ENCODE measurements at places on chromosomes 12 and 14.
A peak's percentile ranks its signal among the peaks of the same experiment; 100 is the strongest.

DNA sequence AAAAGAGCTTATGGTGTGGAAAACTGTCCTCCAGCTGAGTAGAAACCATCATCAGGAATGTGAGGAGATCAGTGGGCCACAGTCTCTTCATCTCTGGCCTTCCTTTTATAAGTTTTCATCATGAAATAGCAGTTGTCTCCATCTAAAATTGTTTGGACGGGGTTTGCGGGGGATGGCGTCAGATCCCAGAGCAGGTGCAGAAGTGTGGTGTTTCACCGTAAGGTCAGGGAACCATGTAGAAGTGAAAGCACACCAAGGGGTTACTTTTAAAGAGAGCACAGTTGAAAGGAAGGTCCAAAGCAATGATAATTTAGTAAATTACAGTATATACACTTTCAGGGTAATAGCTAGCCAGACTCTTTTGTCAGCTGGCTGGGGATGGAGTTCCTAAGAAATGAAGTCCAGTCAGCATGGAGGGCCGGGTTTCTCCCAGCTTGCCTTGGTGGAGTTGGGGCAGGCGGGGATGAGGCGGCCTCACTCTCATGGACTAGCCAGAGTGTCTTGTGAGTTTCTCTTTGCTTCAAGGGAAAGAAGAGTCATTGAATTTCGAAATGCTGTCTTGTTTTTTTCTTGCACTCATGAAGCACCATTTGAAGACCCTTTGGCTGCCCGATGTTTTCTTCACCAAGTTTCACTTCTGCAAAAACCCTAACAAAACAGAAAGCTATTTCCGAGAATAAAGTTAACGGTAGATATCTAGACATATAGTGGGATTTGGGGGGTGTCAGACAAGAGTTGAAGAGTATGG lies 100.6 kb downstream of the ETV6 start:
- DNase-seq: no peak

GRCh38 chr12:131921866-131922769 lies 7.0 kb upstream of the PUS1 start:
- DNase-seq: no peak

- no peak for DNase-seq
Measured at GRCh38 chr14:83478741-83479140, 1945.1 kb upstream of the SEL1L start.

GRCh38 chr14:94677747-94678146 lies 65.6 kb downstream of the SERPINA3 start:
- DNase-seq: no peak

- DNase-seq: no peak
Measured at GRCh38 chr14:28756884-28757570, 9.6 kb upstream of the FOXG1 start.

DNA sequence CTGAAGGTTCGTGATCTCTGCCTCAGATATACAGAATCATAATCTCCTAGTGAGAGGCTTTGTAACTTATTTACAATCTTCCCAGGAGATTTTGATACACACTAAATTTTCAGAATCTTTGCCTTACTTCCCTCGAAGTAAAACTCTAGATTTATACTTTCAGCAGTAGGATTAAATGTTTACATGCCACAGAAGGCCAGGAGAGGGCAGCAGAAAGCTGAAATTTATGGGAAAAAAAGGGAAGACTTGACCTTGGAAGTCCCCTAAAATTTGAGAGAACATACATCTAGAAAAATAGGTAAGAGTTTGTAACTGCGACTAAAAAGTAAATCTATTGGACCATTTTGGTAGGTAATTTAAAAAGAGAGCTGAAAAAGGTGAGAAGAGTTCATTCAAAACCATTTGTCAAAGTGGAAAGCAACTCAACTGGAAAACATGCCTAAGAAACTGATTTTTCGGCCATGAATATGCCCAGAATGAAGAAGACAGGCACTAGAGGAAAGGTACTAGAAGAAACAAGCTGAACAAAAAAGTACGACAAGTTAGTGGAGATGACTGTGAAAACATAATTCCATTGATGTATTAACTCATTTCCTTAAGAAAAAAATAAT lies 242.0 kb upstream of the MDGA2 start:
- peak; percentile 7 for DNase-seq

DNA sequence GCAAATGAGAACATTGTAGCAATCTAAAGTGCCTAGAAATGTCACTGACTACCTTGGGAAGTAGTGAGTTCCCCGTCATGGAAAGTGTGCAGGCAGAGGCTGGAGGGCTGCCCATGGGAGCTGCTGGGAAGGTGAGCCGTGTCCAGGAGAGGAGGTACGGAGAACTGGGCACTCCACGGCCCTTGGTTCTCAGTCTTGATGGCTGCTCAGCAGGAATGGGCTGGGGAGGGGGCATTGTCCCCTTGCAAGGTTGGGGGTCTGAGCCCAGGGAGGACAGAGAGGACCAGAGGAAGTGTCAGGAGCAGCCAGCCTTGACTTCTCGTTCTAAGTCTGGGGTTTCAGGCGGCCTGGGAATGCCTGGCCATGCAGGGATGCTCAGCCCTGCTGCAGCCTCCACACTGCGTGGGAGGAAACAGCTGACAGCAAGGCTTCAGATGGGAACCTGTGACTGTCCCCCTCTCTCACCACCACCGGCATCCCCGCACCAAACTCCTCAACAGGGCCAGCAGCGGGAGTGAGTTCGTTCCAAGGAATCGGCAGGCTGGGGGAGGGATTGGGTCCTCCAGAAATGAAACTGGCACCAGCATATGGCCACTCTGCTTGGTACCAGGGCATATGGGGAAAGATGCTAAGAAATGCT lies 140.2 kb downstream of the BCL11B start:
- no peak for DNase-seq

- DNase-seq: peak; percentile 35
Measured at GRCh38 chr12:110543252-110543959, 39.7 kb downstream of the PPTC7 start.

DNA sequence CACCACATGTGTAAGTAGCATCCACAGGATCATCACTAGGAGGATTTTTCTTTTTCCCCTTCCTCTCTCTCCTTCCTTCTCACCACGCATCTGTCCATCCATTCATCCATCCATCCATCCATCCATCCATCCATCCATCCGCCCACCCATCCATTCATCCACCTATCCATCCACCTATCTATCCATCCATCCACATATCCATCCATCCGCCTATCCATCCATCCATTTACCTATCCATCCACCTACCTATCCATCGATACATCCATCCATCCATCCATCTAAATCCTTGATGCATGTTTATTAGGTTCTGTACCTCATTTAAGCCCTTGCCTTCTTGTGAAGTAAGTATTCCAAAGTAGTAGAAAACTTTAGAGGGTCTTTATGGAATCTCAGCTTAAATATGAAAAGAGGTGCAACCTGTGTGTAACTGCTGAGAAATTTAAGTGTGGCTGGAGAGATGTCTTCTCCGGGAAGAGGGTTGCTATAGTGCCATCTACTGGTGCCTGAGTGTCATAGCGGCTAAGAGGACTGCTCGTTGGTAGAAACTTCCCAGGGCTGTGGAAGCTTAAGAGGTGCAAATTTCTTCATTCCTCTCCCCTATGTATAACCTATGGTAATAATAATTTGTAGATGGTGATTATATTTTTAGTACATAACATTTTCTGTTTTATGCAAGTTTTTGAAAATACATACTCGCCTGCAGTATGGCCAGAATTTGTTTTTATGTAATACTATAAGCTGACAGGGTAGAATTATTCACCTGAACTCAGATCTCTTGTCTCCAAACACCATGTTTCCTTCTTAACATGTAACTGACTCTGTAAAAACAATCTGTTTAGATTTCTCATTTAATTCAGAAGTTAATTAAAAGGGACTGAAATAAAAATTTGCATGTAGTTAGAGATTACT lies 46.0 kb downstream of the MYO1H start:
- DNase-seq: peak; percentile 49

- DNase-seq: no peak
Measured at GRCh38 chr14:65360144-65360784, 52.3 kb upstream of the FUT8 start.

- no peak for DNase-seq
Measured at GRCh38 chr14:101369194-101369915, 191.9 kb upstream of the DIO3 start.

DNA sequence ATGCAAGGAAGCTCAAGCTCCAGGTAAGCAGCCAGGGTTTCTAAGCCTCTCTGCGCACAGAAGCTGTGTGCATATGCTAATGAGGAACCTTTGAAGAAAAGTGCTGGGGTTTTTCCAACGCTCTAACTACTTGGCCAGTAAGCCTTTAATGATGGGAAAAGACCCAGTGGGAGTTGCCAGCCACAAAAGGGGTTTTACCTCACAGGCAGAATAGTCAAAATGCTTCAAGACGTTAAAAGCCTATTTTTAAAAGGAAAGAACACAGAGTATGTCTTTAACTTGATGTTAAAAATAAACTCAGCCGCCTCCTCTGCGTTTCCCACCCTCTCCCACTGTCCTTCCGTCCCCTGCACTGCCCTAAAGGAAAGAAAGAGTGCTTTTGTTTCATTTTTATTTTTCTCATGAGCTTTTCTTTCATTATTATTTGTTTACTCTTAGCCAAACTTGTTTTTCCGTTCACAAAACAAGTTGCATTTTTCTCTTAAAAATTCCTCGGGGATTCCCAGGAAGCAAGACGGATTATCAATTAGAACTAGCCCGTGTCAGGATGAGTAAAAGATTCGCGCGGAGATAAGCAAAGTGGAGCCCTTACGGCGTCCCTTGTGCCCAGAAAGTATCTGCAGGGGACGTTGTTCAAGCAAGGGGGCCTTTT lies 209.8 kb upstream of the NUDT4 start:
- DNase-seq: no peak

GRCh38 chr12:116996093-116996492 lies 85.3 kb downstream of the FBXW8 start:
- DNase-seq: no peak

DNA sequence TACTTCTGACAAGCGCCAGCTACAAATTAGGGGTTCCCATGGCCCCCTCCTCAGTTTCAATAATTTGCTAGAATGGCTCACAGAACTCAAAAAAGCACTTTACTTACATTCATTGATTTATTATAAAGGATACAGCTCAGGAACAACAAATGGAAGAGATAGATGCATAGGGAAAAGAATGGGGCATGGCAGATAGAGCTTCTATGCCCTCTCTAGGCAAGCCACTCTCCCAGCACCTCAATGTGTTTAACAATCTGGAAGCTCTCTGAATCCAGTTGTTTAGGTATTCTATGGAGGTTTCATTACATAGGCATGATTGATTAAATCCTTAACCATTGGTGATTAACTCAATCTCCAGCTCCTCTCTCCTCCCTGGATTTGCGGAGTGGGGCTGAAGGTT lies 184.5 kb upstream of the DAAM1 start:
- no peak for DNase-seq

GRCh38 chr12:116915326-116915725 lies 4.6 kb downstream of the FBXW8 start:
- no peak for DNase-seq

DNA sequence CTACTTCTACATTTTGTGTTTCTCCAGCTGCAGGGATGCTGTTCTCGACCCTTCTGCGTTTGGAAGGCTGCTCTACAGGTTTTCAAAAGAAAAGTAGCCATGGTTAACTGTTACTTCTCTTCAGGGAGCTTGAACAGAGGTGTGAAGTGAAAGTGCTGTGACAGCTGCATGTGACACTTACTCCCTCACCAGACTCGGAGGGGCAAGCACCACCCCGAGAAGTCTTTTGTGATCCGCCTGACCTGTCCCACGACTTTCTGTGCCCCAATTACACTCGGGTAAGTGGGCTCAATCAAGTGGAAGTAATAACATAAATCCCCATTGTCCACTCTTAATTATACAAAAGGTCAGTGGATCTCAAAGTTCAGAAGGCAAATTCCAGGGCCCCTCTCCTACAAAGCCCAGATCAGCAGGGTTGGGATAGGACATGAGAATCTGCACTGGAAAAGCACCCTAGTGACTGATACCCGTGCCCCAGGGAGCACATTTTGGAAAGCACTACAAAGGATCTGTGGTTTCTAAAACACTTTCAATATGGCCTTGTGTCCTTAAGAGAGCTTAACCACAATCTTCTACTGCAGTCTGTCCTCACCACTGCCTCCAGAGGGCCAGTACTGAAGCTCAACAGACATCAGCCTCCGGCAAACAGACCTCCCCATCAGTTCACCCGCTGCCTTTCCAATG lies 11.5 kb downstream of the FICD start:
- DNase-seq: no peak

GRCh38 chr14:21241218-21241819 lies 27.9 kb downstream of the HNRNPC start:
- no peak for DNase-seq

DNA sequence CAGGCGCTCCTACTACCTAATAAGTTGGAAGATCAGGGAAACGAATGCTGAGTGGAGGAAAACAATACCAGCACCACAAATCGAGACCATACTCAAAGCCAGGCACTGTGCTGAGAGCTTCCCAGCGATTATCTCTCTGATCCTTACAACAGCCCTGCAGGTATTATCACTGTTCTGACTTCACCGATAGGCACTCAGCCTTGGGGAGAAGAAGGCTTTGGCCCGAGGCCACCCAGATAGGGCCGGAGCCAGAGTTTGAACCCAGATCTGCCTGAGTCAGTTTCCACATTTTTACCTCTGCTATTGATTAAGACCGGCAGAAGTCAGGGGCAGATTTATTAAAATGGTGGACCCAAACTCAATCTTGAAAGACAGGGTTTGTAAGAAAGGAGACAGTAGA lies 4.9 kb downstream of the SVOP start:
- DNase-seq: no peak

- no peak for DNase-seq
Measured at GRCh38 chr12:31749024-31749704, 20.3 kb upstream of the AMN1 start.

GRCh38 chr14:55354500-55354899 lies 57.1 kb downstream of the ATG14 start:
- no peak for DNase-seq

- no peak for DNase-seq
Measured at GRCh38 chr12:28958553-28959195, 190.4 kb upstream of the FAR2 start.

DNA sequence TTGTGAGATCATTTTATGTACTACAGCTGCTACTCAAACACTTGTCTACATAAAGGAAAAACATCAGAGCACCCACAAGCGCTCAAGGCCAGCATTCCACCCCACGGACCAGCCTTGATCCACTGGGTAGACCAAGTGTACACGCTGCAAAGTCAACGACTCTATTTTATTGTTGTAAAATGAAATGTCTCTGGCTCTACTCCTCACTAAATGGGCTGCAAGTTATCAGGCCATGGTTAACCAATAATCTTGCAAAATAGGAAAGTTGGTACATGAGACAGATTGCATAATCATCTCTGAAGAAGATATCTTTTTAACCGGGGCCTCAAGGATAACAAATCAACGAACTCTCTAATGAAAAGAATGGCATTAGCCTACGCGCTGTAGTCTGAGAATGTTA lies 69.9 kb upstream of the FOXN3 start:
- no peak for DNase-seq

- no peak for DNase-seq
Measured at GRCh38 chr14:96911499-96912149, 114.4 kb downstream of the VRK1 start.

DNA sequence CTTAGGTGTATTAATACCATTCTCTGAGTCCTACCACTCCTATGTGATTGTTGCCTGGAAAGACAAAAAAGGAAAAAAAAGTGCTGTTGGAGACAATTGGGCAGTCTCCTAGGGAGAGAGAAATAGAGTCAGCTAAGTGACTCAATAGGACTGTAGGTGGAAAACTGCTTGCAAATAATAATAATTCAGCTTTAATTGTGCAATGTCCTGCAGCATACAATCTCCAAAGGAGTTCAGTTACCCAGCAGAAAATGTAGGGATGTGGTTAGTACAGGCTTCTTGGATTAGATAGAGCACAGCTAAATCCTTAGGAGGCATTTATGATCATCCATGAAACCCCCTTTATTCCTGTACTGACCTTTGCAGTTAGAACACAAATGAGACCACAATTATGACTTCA lies 3.0 kb upstream of the SRSF9 start:
- DNase-seq: no peak
